ENCODE measurements at places on chromosomes 6 and 20.
A peak's percentile ranks its signal among the peaks of the same experiment; 100 is the strongest.

DNA sequence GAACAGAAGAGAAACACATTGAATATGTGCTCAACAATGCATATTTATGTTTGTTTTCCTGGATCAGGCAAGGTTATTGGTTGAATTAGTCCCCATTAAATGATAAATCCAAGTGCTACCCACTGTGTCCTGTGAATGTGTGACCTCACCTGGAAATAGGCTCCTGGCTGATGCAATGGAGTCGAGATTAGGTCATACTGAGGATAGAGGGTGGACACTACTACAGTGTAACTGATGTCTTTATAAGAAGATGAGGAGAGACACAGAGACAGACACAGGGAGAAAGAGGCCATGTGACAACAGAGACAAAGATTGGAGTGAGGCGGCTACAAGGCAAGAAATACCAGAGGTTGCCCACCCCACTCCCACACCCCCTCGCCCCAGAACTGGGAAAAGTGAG is 559.3 kb downstream of the C6orf118 start:
- DNase-seq: no peak

GRCh38 chr6:24692848-24693592 is 25.9 kb downstream of the C6orf62 start:
- no peak for DNase-seq

GRCh38 chr6:81689580-81689979 is 62.9 kb downstream of the TENT5A start:
- DNase-seq: no peak

- no peak for DNase-seq
Observed at GRCh38 chr20:13855613-13856012, 70.8 kb downstream of the NDUFAF5 start.

DNA sequence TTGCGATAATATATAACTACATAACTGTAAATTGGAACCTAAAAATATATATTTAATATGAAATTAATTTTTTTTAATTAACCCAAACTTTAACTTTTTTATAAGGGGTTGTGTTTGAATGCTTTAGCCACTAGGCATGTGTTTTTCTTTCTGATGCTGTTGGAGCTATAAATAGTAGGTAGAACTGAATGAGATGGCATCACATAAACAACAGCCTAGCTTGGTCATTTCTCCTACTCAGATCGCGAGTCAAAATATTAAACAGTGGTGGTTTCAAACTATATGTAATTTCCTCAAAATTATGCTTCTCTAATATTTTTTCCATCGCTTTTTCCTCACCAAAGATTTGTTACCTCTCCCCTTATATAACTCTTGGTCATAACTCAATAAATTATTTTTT is 243.2 kb downstream of the ARID1B start:
- no peak for DNase-seq

DNA sequence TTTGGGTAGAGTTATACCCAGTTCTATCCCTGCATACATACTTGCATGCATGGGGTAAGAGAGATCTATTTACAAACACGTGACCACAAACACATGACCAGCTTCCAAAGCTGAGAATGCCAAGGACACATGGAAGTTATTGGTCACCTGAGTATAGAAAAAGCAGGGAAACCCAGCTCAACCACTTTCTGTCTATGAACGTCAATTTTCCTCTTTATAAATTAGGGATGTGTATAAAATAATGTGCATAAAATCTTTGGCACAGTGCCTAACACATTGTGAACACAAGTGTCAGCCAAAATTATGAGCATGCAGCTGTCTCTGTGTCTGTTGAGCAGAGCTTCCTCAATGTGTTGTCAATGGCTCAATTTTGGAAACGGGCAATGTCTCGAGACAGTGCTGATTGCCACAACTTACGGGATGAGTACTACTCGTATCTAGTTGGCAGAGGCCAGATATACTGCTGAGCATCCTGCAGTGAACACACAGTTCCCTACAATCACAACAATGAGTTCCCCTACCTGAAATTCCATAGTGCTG is 44.9 kb downstream of the TPD52L1 start:
- DNase-seq: no peak

DNA sequence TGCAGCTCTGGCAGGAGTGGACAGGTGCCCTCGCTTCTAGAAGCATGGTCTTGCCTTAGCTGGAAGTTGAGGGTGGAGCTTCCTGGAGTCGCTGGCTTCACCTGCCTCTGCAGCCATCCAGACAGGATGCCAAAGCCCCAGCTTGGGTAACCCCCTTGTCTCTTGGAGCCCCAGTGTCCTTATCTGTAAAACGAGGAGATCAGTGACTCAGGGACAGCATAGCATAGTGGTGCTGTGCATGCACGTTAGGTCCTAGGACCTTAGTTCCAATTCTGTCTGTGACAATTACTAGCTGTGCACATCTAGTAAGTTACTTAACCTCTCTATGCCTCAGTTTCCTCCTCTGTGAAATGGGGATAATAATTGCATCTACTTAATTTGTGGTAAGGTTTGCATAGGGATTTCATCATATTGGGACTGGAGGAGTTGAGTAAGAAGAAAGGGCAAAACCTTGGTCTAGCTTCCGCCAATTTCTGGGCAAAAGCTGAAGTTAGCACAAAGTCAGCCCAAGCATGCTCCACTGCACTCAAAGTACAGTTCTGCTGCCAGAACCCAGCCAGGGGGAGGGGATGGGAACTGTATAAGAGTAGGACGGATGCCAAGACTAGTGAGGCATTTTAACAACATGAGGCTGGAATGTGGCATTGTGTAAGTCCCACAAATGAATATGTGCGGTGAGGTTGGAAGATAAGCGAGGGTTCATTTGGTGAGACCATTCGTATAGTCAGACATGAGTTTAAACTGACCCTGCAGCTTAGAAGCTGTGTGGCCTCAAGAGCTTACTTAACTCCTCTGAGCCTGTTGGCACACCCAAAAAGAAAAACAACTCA is 24.5 kb downstream of the TOX2 start:
- peak; percentile 99 for DNase-seq

GRCh38 chr20:63578224-63579016 is 4.4 kb upstream of the HELZ2 start:
- no peak for DNase-seq

GRCh38 chr6:2485116-2485515 is 239.7 kb upstream of the GMDS start:
- DNase-seq: no peak

All from NCI-H226 (cell line).